ENCODE measurements at places on chromosomes 11 and 22.

- no peak for DNase-seq
Measured at GRCh38 chr11:127445476-127445875, 444.9 kb upstream of the KIRREL3 start.

DNA sequence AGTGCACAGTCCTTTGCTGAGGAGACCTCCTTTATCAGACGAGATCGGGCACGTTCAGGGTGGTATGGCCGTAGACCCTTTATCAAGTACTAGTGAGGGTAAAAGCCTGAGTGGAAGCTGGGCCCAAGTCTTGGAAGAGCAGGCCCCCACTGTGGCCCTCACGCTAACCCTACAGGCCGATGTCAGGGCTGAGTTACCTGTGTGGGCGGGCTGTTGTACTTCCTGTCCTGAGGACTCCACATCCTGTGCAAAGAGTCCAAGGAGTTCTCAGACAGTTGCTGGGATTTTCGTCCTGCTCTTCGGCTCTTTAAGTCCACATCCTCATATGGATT is 34.9 kb downstream of the RPL27A start:
- DNase-seq = no peak

- no peak for DNase-seq
Measured at GRCh38 chr11:119860561-119861094, 131.6 kb upstream of the NECTIN1 start.

DNA sequence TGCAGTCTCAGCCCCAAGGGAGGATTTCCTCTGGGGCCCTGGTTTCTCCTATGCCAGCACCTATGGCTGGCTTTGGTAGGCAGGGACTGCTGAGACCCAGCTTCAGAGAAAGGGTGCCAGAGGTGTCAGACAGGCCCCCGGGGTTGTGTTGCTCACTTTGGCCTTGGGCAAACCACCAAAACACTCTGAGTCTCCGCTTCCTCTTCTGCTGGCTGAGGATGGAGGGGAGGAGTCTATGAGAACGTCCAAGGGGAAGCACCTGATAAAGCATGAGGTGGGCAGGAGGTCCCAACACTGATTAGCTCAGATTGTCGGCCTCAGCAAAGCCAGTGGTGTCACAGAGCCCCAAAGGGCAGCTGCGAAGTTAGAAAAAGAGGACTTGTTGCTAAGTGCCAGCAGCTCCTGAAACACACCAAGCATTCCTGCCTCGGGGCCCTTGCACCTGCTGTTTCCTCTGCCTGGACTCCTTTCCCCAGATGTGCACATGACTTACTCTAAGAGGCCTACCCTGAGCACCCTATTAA is 10.5 kb downstream of the SMTNL1 start:
- no peak for DNase-seq

- DNase-seq = no peak
Measured at GRCh38 chr11:126880872-126881271, 119.7 kb downstream of the KIRREL3 start.

GRCh38 chr11:96033599-96033998 is 109.7 kb upstream of the MTMR2 start:
- no peak for DNase-seq

GRCh38 chr11:327581-327923 is 6.9 kb upstream of the IFITM3 start:
- no peak for DNase-seq

DNA sequence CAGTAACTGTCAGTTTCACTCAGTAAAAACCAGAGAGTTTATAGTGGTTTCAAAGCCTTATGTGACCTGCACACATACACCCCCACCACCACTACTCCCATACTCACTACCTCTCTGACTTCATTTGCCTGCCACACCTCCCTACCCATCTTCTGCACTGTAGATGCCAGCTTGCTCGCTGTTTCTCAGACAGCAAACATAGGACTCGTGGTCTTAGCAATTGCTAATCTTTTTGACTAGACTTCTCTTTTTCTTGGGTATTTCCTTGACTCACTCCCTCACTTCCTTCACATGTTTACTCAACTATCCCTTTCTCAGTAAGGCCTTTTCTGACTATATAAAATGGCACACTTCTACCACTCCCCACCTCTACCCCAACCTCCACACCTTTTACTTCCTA is 27.8 kb downstream of the CEP295 start:
- DNase-seq = no peak

- no peak for DNase-seq
Measured at GRCh38 chr11:133957900-133958299, 1.1 kb upstream of the IGSF9B start.

- no peak for DNase-seq
Measured at GRCh38 chr11:3163241-3163981, 1.7 kb downstream of the OSBPL5 start.

DNA sequence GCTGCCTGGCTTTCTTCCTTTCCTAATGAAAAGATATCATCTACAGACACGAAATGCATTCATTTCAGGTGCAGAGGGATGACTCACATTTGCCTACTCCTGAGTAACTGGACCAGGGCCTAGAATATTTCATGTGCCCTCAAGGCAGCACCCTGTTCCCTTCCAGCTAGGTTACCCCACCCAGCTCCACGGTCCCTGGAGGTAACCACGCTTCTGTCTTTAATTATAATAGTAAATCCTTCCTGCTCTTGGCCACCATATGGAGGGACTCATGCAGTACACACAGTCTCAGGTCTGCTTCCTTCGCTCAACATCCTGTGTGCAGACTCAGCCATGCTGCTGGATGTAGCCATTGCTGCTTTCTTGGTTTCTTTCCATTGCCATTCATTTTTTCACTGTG is 22.3 kb downstream of the DHCR7 start:
- no peak for DNase-seq

GRCh38 chr22:27028093-27028492 is 370.7 kb downstream of the MIAT start:
- DNase-seq = no peak

GRCh38 chr11:2927851-2928604 is 1.2 kb downstream of the PHLDA2 start:
- DNase-seq = no peak

GRCh38 chr22:35900483-35901168 is 128.0 kb downstream of the RBFOX2 start:
- DNase-seq = no peak

GRCh38 chr11:126362879-126363655 is 7.6 kb downstream of the ST3GAL4 start:
- DNase-seq = no peak

DNA sequence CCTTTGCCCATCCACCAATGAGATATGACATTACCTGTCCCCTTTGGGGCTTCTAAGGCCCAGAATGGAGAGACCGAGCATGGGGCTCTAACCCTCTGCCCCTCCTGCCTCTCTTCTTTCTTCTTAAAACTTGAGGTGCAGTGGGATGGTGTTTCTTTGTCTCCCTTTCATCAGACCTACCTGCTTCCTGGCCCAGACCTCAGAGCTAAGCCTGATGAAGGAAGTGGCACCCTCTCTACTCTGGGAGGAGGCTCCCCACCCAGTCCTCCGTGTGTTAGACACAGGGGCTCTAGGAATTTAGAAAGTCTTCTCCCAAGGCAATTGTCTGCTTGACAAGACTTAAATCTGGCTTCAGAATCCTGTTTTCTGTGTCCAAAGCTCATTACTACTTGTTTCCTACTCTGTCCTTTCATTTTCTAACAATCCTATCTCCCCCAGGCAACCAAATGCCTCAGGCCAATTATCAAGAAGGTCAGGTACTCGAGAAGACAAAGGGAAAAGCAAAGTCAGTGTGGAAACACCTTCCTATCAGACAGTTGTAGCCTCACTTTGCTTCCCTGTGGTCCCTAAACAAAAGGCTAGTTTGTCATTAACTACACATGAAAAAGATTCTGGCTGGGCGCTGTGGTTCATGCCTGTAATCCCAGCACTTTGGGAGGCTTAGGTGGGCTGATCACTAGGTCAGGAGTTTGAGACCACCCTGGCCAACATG is 20.3 kb upstream of the PARVA start:
- no peak for DNase-seq

DNA sequence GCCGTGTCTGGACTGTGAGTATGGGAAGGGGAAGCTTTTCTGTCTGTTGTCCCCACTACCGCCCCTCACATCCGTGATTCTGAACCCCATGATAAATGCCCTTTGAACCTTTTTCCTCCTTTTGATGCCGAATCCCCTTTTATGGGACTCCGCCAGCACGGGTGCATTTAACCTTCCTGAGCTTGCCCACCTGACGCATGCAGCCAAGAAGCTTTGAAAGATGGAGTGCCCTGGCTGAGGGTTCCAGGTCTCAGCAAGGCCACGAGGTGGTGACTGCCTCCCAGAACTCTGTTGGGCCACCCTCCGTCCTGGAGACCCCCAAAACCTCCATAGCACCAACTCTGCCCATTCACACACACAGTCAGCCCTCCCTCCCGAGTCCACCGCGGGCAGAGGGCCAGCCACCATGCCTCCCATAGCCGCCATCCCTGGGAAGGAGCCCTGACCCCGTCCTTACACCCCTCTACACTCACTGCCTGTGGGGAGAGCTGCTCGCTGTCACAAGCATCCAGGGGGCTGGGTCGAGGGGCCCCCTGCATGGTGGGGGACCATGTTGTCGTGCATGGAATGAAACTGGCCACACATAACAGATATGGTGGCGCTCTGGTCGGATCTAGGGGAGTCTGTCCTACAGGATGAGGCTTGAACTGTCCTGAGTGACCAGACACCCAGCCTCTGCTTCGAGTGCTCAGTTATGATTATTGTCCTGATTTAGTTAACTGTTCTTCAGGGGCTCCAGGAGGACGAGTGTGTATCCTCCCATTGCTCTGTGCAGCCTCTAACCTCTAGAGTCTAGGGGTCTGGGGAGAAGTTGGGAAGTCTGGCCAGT is 822 bp upstream of the COMT start:
- no peak for DNase-seq

DNA sequence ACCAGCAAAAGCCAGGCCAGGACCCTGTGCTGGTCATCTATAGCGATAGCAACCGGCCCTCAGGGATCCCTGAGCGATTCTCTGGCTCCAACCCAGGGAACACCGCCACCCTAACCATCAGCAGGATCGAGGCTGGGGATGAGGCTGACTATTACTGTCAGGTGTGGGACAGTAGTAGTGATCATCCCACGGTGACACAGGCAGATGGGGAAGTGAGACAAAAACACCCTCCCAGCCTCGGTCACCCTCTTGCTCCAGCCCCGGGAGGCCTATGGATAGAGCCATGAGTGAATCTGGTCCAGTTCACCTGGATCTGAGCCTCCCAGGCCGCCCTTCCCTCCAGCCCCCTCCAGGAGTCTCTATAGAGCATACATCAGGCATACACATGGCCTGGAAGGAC is 115.2 kb upstream of the IGLL5 start:
- no peak for DNase-seq

- no peak for DNase-seq
Measured at GRCh38 chr11:134792044-134792443, 380.0 kb upstream of the B3GAT1 start.

GRCh38 chr11:112632866-112633505 is 328.2 kb upstream of the NCAM1 start:
- DNase-seq = no peak

GRCh38 chr11:133526790-133527189 is 5.5 kb downstream of the OPCML start:
- no peak for DNase-seq

GRCh38 chr11:70483077-70483861 is 84.9 kb downstream of the CTTN start:
- no peak for DNase-seq

DNA sequence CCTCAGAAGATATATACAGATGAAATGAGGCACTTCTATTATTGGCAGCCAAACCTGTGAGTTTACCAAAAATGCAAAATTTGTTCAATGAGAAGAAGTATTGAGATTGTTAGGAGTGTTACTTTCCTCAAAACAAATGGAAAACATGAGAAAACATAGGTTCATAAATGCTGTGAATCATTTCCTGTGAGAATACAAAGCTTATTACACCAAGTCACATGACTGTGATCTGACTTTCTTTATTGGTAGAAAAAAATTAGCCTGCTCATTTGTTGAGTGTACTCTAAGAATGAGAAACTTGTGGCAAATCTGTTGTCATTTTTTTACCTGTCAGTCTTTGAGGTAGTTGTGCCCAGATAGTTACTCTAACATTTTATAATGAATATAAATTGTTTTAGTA is 215.1 kb downstream of the TMEM135 start:
- DNase-seq = no peak
